ENCODE measurements at places on chromosomes 2 and 18.

GRCh38 chr2:172083628-172084394, 1.5 kb upstream of the DLX1 start:
- peak; percentile 17 for DNase-seq

DNA sequence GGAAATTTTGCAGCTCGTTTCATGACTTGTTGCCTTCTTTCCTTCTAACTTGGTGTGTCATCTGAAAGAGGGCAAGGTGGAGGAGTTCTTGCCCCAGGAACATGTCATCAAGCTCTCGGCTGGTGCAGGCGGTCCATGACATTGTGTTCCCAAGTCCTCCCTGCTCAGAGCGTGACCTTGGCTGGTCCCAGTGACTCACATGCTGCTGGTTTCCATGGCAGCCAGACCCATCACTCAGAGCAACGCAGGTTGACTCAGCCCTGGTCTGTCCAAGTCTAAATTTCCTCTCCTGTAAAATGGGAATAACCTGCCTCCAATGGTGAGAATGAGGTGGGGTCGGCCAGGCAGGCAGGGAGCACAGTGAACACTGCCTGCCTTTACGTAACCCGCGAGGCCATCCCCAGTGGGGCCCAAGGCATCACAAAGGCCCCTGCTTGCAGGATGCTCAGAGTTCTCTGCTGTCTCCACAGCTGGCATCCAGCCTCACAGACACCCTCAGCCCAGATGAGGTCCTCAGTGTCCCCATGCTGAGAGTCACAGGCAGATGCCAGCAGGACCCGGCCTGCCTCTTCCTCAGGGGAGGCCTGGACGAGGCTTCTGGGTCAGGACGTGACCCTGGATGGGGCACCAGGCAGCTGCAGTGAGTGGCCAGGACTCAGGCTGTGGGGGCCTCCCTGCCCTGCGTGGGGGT, 143.7 kb downstream of the TPO start:
- DNase-seq, result peak; percentile 78

DNA sequence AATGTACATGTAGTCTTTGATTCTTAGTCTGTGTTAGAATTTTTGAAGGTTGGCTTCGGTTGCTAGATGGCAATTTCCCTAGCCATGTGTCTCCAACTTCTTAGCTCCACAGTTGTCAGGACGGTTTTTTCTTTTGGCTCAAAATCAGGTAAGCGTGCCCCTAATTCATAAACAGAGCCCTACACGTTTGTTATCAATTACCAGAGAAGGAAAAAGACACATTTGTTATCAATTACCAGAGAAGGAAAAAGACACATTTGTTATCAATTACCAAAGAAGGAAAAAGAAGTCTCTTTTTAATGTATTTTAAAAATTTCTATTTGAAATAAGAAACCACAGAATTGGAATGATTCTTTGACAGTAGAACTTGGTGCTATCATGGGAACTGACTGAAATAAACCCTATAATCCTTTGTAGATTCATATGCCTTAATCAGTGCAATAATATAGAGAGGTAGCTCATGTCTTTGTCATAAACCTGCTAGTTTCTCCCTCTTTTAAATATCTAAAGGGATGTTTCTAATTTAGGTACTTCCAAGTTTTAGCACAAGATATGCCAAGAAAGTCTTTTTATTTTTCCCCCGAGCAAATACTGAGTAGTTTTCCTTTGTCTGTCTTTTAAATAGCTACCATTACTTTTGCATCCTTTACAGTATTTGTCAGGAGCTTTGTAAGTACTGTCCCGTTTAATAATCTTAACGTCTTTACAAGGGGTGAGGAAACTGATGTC, 35.9 kb downstream of the CAMKMT start:
- no peak for DNase-seq

DNA sequence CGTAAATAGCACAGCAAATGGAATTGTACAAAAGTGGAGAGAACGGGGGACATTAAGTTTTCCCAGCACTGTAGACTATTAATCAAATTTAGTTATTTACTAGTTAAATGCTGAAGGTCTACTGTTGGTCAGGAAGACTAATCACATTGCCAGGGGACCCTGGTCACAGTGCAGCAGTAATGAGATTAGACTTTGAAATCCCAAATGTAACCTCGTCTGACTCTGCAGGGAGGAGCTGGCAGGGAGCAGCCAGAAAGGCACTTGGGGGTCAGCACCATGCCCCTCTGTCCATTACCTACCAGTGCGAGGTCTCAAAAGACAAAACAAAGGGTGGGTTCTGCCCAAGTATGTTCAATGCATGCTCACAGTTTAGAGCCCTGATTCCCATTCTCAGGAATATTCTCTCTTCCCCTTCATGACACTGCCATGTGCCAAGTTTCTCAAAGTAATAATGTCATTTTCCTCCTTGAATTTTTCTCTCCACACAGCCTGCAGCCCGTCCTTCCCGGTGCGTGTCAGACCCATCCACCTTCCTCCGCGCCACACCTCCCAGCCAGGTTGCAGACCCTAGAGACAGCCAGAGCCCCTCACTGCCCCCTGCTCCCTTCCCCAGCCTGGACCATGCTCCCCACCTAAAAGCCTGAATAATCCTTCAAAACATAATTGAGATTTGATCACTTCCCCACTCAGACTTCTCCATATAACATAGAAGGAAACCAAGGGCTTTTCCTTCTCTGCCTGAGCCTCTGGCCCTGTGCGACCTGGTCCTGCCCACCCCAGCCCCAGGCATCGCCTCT, 52.5 kb downstream of the TMEM18 start:
- no peak for DNase-seq

GRCh38 chr18:74166386-74166785, 18.1 kb downstream of the TIMM21 start:
- no peak for DNase-seq

GRCh38 chr2:128403814-128404708, 85.4 kb upstream of the HS6ST1 start:
- DNase-seq, result no peak

DNA sequence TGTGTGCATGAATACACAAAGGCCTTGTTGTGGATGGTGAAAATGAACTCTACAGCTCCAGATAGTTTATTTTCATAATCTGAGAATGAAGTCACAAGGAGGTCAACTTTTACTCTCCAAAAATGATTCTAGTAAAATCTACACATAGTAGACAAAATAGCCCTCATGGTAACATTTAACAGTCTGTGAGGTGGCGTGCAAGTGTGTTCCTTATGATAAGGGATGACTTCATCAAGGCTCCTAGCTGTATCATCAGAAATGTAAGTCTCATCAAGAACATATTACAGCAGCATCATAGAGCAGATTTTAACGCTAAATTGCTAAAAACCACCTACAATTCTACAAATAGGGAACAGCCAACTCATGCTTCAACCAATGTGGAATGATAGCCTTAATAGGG, 72.3 kb upstream of the RIOK3 start:
- DNase-seq, result no peak

DNA sequence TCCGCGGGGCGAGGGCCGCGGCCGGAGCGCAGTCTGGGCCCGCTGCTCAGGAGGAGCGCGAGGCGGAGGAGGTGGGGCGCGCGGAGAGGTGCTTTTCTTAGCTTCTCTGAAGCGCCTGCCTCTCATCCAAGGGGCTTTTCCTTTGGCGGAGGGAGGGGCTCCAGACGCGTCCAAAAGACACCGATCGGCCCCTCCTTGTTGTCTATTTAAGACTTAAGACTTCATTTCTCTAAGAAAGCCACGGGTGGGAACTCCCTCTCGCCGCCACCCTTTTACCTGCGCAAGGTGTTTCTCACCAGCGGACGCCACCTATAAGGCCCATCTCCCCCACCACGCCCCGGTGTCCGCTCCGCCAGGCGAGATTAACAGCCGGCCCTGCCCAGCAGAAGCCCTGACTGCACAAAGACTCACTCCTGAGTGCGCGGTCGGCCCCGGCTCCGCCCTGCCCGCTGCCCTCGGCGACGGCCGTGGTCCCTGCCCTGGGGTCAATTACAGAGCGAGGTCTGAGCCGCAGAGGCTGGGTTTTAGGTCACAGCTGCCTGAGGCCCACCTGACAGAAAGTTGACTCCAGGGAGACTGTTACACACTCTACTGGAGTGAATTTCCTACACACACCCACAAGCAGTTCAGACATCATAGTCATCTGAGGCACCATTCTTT, at the start of gene DSC2:
Gene DSC2, minus strand, starts transcription at position 397 of the 660 bp plus-strand sequence. CDS start 450 bp downstream, outside the sequence.
- DNase-seq, result no peak

- no peak for DNase-seq
These were observed 91.7 kb upstream of the YWHAQ start for GRCh38 chr2:9722451-9722850.

GRCh38 chr2:131042148-131042775, 51.0 kb downstream of the FAM168B start:
- no peak for DNase-seq

DNA sequence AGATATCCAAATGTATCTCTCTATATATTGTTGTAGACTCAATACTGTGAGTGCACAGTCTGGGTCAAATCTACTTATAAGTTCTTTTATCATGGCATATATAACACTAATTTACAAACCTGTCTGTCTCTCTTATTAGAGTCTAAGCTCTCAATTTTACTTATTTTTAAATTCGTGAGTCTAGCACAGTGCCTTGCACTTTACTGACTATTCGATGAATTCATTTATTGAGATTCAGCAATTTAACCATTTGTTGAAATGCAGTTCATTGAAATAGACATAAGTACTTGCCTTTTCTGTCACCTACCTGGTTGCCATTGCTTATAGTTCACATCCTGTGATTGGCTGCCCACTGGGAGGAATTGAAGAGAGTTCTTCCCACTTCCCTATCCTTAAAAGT, 10.3 kb upstream of the ALS2 start:
- DNase-seq, result no peak

DNA sequence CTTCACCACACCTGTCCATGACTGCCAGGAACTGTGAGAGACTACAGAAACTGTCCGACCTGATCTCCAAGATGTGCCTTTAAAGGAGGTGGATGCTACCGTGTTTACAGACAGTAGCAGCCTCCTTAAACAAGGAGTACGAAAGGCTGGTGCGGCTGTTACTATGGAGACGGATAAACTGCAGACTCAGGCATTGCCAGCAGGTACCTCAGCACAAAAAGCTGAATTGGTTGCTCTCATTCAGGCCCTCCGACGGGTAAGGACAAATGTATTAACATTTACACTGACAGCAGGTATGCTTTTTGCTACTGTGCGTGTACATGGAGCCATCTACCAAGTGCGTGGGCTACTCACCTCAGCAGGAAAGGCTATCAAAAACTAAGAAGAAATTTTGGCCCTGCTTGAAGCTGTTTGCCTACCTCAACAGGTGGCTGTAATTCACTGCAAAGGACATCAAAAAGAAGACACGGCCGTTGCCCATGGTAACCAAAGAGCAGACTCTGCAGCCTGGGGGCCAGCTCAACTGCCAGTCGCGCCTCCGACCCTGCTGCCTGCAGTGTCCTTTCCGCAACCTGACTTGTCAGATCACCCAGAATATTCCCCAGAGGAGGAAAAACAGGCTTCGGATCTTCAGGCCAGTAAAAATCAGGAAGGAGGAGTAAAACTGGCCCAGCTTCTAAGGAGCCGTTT, 30.9 kb downstream of the SKA1 start:
- no peak for DNase-seq

DNA sequence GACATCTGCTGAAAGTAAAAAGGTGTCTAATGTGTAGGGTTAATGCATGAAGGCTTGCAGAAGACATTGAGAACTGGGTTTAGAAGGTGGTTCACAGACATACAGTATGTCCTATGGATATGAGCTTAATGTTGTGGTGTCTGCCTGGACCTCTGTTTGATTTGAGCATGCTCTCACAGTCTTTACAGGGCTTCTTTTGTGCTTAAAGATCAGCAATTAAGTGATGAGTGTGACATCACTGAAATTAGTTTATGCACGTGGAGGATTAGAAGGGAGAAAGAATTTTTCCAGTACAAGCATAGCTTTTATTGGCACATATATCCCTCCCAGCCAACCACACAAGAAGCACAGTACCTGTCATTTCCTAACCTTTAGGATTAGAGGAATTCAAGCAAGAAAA, 367.5 kb upstream of the RAB12 start:
- DNase-seq, result no peak
